ENCODE measurements at places on chromosomes 2 and 18. TPM values are rescaled to one million over a fixed set of nuclear protein-coding genes. Genes with fewer than 3 reads are reported as not detected.

DNA sequence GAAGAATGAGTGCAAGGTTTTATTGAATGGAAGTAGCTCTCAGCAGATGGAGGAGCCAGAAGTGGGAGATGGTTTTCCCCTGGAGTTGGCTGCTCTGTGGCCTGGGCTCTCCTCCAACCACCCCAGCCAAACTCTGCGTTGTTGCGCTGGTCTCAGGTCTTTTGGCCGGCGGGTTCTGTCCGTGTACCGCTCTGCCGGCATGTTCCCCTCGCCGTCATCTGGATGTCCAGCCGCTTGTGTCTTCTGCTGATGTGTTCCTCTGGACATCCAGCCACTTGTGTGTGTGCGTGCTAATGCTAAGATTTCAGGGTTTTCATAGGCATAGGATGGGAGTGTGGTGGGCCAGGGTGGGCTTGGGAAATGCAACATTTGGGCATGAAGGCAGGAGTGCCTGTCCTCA lies 1311.3 kb upstream of the TMEFF2 start:
- no peaks in the 10 kb centered on the region for H3K27me3 ChIP-seq
- H3K4me1 ChIP-seq = no peaks in the 10 kb centered on the region
- no peak overlapping the region for H3K4me3 ChIP-seq
- DNase-seq = no peak
- H3K36me3 ChIP-seq = no peaks in the 10 kb centered on the region

- no peak overlapping the region for H3K4me3 ChIP-seq
- H3K36me3 ChIP-seq = no peaks in the 10 kb centered on the region
- no peaks in the 10 kb centered on the region for H3K4me1 ChIP-seq
- no peak for DNase-seq
These were observed 71.9 kb downstream of the TCF4 start for GRCh38 chr18:55515941-55516710.

NTSR2 gene
- not detected for polyA plus RNA-seq

ATOH8 gene
- 78.8 TPM for polyA plus RNA-seq

SPHKAP gene
- polyA plus RNA-seq = not detected

Measured in aorta (tissue), 5 donors.